Aorta (tissue), 5 donors: ENCODE measurements at places on chromosomes 4 and X. TPM values are rescaled to one million over a fixed set of nuclear protein-coding genes. Genes with fewer than 3 reads are reported as not detected.

DNA sequence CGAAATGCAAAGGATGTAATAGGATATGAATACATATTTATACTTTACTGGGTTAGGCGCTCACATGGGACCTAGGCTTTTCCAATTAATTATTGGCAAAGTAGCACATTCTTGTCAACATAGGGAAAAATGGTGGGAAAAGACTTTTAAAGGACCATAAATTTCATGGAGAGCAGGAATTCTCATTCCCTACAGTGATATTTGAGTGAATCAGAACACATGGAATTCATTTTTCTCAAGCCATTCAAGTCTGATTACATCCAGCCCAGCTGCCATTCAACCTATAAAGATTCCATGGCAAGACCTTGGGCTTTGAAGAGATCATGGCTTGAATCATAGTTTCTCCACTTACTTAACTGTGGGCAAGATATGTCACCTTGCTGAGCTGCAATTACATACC is 150.4 kb downstream of the SOWAHB start:
- DNase-seq = no peak

DNA sequence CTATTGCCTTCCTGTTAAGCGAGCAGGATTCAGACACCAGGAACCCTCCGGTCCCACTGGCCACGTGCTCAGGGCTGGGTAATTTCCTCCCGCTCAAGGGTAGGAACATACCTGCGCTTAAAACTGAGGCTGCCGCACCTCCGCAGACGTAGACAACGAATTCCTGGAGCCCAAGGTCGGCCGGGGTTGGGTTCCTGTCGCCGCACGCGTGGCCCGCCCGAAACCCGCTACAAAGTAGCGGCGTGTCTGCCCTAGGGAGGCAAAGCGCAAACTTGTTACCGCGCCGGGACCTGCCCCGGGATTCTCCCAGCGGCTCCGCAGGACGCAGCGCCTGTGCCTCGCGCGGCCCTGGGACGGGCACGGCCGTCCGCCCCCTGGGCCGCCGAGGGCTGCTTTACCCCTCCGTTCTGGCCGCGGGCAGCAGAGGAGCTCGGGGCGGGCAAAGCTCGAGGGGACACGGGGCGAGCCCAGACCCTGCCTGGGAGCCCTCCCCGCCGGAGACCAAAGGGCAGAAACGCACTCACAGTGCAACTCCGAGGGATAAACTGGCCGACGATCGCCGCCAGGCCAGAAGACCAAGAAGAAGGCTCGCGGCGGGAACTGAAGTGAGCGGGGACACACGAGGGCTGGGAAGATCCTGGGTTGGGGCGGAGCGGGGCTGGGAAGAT is at the start of gene ERVMER34-1:
Gene ERVMER34-1, minus strand, starts transcription at position 607 of the 668 bp plus-strand sequence. CDS start 5,905 bp downstream, outside the sequence.
- peak; percentile 45 for DNase-seq

DNA sequence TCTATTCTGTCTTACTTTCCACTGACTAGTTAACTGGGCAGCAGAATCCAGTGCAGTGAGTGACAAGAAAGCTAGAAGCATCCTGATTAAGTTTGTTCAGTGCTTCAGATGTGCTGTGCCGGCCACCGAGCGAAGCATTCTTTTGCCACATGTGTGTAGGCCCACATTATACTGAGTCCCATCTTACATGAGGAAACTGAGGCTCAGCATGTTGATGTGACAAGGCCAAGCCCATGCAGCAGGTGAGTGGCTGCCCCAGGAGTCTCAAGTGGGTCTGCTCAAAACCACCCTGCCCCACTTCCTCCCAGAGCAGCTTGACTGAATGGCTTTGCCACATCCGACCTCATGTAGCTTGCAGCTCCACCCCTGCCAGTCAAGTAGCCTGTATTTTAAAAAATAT is 50.5 kb downstream of the RHOH start:
- no peak for DNase-seq

GRCh38 chrX:74119016-74119910 is 184.7 kb upstream of the ZCCHC13 start:
- no peak for DNase-seq

DNA sequence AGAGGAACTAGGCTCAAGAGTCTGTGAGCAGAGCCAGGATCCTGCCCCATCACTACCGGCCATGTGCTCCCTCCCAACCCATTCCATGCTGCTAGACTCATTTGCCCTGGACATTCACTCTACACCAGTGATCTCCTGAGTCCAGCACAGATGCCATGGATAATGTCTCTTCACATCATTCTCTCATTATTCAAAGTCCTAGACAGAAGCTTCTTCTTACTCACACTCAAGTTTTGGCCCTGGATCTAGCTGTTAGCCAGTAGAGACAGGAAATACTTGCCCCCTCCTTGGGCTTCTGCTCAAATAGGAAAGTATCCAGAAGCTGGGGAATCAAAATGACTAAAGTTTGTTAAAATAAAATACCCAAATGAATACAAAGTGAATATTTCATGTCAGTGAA is 266.8 kb upstream of the LDB2 start:
- no peak for DNase-seq

- no peak for DNase-seq
Measured at GRCh38 chr4:72555377-72555831, 13.6 kb downstream of the ADAMTS3 start.

- DNase-seq = no peak
Measured at GRCh38 chrX:38332505-38332904, 5.2 kb upstream of the RPGR start.

- no peak for DNase-seq
Measured at GRCh38 chr4:85788604-85789003, 313.7 kb downstream of the ARHGAP24 start.

DNA sequence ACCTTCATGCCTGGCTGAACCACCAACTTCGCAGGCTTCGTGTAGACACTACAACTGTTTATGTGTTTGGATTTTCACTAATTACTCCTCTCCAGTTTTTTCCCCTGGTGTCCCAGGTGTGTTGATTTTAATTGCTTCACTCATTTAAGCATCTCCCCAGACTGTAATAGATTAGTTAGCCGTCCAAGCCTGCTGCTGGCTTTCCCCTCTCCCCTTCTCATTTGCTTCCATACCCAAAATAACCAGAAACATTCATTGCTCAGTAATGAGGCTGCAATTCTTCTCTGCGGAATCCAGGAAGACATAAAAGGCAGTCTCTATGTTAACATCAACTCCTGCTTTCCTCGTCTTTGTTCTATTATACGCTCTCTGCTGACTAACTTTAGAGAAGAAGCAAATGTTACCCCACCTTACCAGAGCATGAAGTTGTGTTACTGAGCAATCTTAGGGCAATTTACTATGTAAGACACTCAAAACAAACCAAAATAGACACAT is 37.9 kb upstream of the SCRG1 start:
- DNase-seq = no peak

IL9R gene
- not detected for total RNA-seq

GLRA3 gene
- not detected for total RNA-seq

EDNRA gene
- 28.0 TPM for total RNA-seq

ABLIM2 gene
- 20.2 TPM for total RNA-seq

ZNF630 gene
- 4.4 TPM for total RNA-seq

LRRC66 gene
- total RNA-seq = 1.1 TPM

MFAP3L gene
- total RNA-seq = 10.1 TPM

VCX3A gene
- total RNA-seq = not detected

PNMA5 gene
- not detected for total RNA-seq

HOPX gene
- total RNA-seq = 3.5 TPM

ASB12 gene
- 0.45 TPM for total RNA-seq

CACNA1F gene
- 0.42 TPM for total RNA-seq

CSAG2 gene
- not detected for total RNA-seq

GPM6B gene
- total RNA-seq = 19.6 TPM
